ENCODE measurements at places on chromosomes 2 and 18.

GRCh38 chr2:74089816-74090745 lies 57.6 kb downstream of the BOLA3 start:
- DNase-seq, result no peak

GRCh38 chr2:113370478-113371091 lies 66.9 kb upstream of the ZNG1B start:
- DNase-seq, result peak; percentile 54

DNA sequence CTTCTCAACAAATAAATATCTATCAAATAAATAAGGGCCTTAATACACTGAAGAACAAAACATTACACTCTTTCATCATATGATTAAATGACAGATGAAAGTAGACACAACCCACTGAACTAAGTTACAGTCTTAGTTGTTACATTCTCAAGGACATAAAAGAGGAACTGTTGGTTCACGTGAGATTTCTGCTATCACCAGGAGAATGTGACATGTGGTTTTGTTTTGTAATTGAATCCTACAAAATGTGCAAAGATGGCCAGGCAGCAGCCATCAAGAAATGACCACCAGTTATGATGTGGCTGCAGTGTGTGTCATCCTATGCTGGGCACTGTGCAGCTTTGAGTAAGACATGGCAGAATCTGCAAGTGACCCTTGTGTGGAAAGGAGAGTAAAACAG lies 310.6 kb upstream of the PIK3C3 start:
- no peak for DNase-seq

- no peak for DNase-seq
Measured at GRCh38 chr2:108355906-108356734, 21.6 kb upstream of the SULT1C4 start.

GRCh38 chr2:1341404-1342120 lies 71.7 kb upstream of the TPO start:
- DNase-seq, result no peak

DNA sequence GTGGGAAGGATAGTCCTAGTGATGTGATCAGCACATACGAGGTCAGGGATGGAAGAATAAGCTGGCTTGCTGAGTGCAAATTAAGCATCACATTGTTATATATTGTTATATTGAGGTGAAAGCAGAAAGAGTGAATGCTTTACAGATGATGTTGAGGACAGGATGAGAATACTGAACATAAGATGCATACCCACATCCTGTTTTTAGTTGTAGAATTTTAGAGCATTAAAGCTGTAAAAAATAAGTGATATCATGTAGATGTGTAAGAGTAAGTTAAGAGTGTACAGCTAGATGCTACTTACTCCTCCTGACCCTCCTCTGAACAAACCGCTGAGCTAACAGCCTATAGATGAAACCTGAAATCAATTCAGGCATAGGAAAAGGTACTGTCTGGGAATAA lies 271.0 kb upstream of the KCNJ3 start:
- no peak for DNase-seq

- DNase-seq, result no peak
Measured at GRCh38 chr2:794554-795241, 117.5 kb upstream of the TMEM18 start.

GRCh38 chr2:18373081-18373480 lies 187.4 kb downstream of the RDH14 start:
- no peak for DNase-seq

DNA sequence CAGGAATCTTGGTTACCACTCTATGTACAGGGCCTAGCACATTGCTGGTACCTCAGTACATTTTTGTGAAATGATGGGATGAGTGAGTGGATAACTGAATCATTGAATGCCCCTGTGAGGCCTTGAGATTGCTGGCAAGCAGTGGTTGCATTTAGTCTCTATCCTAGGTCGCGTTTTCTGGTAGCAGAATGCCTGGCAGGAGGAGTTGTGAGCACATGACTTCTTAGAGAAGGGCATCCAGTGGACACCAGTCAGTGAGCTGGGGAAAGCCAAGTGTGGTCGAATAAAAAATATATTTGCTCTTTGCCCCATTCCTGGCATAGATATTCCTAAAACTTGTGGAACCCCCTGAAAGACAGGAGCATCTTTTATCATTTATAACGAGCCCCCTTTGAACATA lies 61.8 kb upstream of the SMAD2 start:
- DNase-seq, result no peak

- no peak for DNase-seq
Measured at GRCh38 chr2:142218471-142218870, 87.7 kb upstream of the LRP1B start.

DNA sequence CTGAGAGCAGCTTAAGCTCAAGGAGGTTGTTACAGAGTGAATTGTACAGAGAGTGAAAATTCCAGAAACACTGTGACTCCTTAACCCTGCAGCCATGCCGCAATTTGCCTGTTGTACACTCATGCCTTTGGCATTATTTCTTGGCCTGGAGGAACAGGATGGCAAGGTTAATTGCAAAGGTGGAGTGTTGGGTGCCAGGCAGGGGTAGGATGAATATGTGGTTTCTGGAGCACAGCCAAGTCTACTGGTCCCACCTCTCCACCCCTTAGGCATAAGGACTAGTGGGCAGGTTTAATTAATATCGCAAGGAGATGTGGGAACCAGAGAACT lies 250.2 kb downstream of the LRRTM1 start:
- DNase-seq, result no peak

GRCh38 chr18:74395648-74396154 lies 61.4 kb downstream of the DIPK1C start:
- DNase-seq, result no peak

GRCh38 chr2:157836531-157836930 lies 39.6 kb downstream of the ACVR1 start:
- no peak for DNase-seq

DNA sequence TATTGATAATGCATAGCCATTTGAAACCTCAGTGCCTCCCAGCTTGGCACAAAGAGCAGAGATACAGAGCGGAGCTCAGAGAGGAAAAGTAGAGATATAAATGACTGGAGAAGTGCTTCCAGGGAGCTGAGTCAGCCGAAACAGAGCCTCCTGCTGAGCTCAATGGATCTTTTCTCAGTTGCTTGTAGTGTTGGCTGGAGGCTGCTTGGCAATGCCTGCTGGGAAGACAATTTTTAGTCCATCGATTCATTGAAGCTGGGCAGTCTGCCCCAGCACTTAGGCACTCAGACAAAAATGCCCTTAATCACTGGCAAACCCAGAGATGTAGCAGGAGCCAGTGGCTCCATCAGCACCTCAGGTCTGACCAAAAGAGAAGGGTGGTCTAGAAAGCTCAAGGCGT lies 81.3 kb upstream of the SETBP1 start:
- no peak for DNase-seq

DNA sequence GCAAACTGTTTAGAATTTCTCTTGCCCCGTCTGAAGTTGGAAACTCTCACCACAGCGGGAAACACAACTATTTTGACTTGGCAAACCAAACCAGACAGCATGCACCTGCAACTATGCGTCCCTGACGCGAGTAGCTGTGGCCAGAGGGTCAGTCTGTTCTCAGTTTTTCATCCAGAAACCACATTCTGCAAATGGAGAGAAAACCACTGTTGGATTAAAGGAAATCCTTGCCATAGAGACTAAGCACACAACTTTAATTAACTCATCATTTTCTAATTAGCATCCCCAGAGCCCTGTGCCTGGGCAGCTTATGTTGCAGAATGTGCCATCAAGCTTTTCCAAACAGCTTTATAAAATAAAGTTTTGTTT lies 415.7 kb upstream of the TCF4 start:
- DNase-seq, result no peak

DNA sequence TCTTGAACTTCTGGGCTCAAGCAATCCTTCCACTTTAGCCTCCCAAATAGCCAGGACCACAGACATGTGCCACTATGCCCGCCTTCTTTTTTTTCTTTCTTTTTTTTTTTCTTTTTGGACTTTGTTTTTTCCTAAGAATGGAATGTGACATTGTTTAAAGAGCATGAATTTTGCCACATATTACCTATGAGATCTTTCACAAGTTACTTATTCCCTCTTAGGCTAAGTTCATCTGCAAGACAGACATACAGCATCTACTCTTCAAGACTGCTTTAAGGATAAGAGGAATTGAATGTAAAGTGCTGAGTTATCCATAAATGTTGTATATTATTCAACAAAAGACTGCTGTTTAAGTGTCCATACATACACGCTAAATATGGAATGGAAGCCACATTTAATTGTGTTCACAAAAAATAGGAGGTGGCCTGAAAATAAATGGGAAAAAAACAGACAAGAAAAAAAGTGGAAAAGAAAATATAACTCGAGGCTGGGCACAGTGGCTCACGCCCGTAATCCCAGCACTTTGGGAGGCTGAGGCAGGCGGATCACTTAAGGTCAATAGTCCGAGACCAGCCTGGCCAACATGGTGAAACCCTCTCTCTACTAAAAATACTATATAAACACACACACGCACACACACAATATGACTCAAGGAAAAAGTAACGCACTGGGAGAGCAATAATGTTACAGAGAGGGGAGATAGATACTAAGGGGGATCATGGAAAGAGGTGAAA lies 3.2 kb upstream of the PPM1G start:
- no peak for DNase-seq

DNA sequence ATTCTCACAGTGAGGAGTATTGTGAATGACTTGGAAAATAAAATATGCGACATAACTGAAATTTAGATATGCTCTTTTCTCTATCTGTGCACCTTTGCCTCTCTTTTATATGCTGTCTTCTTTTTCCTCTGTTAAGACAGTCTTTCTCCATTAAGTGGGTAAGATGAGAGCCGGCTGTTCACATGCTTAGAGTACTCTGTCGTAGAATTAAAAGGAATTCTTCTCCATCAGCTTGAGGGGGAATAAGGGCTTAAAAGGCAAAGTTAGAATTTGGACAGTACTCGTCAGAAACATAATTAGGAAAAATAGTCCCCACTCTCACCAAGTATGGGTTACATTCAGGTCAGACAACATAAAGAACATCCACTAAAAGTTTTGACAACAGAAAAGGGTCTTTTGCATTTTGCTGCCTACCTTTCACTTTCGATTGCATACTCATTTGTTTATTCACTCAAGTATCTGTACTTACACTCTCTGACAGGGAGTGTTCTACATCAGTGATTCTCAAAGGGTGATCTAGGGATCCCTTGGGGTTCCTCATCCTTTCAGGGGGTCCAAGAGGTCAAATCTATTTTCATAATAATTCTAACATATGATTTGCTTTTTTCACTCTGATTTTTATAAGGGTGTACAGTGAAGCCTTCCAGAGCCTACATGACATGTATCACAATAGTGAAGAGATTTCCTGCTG lies 48.0 kb downstream of the ARHGAP15 start:
- no peak for DNase-seq

- no peak for DNase-seq
Measured at GRCh38 chr18:59268721-59269562, 4.3 kb downstream of the RAX start.

DNA sequence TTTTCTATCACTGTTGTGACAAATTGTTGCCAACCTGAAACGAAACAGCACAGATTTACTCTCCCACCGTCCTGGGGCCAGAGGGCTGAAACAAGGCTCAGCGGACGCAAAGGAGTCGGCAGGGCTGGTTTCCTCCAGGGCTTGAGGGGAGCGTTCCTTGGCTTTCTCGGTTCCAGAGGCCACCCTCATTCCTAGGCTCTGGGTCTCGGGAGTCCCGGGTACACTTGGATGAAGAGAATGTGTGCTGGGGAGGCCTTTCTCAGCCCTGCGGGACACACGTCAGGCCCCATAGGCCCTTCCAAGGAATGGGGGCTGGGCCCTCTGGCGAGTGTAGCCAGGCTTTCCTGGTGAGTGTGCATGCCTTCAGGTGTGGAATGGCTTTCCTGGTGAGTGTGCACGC lies 287.3 kb upstream of the HS6ST1 start:
- no peak for DNase-seq

- DNase-seq, result no peak
Measured at GRCh38 chr2:105618351-105618659, 126.4 kb upstream of the NCK2 start.

- DNase-seq, result no peak
Measured at GRCh38 chr18:615092-615521, 18.3 kb downstream of the CLUL1 start.

GRCh38 chr18:33923980-33924379 lies 300.7 kb downstream of the NOL4 start:
- no peak for DNase-seq

- no peak for DNase-seq
Measured at GRCh38 chr2:180653481-180653880, 326.9 kb upstream of the UBE2E3 start.

DNA sequence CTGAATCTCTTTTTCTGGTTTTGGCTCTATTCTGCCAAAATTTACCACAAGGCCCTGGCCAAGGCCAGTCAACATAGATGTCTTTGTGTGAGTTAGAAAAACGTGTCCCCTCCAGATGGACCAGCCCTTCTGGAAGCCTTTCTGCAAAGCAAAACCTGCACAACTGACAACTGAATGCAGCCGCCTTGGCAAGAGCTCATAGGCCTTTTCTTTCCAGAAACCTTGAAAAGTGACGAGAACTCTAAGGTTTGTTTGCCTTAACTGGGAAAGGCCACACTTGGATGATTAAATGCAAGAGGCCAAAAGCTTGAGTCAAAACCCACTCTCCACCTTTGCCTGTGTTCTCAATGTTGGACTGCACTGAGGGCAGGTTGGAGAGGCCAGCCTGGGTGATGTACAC lies 103.9 kb downstream of the COLEC12 start:
- no peak for DNase-seq

DNA sequence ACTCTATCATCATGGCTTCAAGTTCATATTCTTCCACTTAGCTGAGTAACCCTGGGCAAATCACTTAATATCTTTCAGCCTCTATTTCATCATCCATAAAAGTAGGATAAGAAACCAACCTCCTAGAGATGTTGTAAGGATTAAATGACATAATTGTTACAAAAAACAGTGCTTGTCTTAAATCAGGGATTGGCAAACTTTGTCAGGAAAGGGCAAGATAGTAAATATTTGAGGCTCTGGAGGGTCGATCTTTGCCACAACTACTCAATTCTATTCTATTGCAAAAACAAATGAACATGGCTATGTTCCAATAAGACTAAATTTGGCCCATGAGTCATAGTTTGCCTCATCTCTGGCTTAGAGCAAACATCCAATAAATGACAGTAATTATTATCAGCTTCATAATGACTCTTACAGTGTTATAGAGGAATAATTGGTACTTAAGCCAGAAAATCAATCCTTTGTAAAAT lies 184.7 kb downstream of the SATB2 start:
- no peak for DNase-seq

- DNase-seq, result no peak
Measured at GRCh38 chr2:219679041-219679440, 51.6 kb downstream of the SLC4A3 start.

DNA sequence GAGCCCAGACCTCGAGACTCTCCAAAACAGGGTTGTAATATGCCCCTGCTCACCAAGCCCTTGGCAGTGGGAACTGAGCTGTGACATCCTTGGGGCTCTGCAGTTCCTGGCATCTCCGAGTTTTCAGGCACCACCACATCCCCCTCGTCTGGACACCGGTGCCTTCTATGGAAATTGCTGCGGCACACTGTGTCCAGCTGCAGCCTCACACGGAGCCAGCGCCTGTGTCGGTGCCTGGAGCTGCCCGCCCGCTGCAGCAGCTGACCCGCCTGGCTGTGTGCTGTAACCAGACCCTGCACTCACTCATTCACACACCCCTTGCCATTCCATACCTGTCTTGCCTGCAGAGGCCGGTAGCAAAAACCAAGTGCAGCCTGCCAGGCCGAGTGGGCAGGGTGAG lies 11.8 kb downstream of the IWS1 start:
- DNase-seq, result no peak

Measured in T-cell (primary cell).